Substantia nigra (tissue), 51 donors: ENCODE measurements at places on chromosomes 2 and 18.

GRCh38 chr2:121068851-121069250 lies 216.2 kb downstream of the TFCP2L1 start:
- no peak for DNase-seq

DNA sequence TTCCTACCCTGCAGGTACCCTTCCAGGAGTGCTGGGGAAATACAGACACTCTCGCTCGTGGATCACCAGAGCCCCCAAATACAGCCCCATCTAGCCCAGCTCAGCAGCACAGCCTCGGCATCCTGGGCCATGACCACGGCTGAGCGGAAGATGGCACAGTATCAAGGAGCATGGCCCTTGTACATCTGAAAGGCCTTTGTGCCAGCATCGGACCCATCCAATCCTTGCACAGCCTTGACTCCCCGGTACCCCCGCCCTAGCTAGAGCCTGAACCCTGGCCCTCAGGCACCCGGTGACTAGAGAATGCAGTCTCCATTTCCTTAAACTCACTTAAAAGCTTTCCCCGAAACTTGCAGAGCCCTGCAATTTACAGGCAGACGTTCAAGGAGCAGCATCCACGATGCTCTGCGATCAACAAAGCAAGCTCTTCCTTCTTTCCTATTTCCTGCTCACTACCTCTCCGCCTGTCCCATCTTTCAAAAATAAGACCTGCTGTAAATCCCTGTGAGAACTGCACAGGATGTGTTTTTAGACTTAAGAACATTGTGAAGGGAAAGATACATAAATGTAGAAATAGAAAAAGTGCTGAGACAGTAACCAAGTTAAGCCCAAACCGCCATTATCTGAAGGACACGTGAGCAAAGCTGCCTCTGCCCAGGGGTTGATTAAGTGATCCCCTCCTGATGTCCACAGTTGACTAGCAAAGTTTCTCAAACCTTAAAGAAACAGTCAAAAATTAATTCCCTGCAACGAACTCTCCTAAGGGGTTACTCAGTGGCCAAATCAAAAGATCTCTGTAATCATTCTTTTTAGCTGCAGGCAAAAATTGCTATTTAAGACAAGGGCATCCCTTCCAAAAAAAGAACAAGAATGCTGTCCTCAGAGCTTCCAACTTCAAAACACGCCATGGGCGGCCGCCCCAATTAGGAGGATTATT lies 48.5 kb downstream of the ZNF516 start:
- no peak for DNase-seq

DNA sequence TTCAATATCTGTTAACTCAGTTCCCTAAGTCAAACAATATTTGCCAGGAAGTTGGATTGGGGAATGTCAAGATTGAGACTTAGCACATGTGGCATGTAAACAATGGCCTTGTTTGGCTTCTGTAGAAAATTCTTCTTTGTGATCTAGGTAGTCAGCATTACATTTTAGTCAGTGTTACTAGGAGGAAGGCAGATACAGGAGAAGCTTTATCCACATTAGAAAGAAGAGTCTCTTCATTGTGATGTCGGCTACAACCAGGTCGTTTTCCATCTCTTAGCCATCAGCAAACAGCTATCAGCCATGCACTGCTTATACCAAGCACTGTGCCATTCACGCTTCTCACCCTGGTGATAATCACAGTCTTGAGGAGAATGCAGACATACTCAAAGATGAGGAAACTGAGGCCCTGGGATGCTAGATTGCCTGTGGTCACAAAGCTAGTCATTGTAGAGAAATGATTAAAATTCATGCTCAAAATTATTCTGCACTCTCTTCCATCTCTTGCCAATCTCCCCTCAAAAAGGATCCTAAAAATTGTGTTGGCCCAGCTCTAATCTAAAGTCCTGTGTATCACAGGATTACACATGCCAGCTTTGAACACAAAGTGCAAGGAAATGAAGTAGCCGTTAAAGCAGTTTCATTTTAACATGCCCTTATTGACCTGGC lies 3.2 kb downstream of the GALNT5 start:
- no peak for DNase-seq

DNA sequence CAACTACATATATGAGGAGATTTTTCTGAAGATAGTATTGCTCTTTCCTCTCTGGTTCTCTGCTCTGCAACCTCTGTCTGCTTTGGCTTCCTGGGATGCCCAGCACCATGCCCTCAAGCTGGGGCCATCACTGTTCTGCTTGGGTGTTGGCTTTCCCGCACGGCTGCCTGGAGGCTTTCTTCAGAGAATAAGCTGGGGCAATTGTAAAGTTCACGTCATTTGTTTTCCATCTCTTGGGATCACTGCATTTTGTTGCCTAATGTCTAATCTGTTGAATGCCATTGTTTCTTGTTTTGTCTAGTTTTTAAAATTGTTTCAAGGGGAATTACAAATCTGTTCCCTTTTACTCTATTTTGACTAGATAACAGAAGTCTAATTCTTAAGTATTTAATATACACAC lies 437.3 kb upstream of the NRP2 start:
- no peak for DNase-seq

DNA sequence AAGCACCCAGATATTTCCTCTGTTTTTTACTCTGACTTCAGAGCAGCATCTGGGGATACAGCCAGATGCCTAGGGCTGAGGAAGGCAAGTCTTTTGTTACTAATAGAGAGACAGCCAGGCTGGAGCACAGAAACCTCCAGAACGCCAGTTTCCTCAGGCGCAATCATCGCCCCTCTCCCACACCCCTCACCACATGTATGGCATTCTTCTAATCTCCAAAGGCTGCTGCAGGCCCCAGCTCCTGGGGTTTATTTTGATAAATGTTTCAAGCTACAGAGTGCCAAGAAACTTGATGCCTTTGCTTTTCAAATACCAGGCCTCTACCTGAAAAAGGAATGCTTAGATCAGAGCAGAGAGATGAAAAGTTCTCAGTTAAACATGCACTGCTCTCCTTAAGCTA lies 283.6 kb downstream of the RBM43 start:
- DNase-seq = no peak

DNA sequence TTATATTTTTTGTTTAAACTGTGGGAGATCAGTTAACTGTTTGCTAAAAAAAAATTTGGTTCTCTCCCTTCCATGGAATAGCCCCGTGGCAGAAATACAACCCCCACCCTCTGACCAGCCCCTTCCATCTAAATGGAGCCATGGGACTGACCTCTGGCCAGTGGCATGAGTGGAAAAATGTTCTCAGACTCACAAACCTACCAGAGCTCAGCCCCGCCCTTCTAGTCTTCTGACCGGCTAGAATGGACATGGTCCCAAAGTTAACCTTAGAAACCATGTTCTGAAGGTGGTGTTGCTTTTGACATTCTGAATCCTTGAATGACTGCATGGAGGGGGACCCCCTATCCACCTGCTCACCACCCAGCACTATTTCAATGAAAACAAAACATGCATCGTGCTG lies 1.3 kb upstream of the CHRNA1 start:
- DNase-seq = no peak
